AML-193 (cell line): ENCODE measurements at places on chromosomes 6 and 20.
A peak's percentile ranks its signal among the peaks of the same experiment; 100 is the strongest.

DNA sequence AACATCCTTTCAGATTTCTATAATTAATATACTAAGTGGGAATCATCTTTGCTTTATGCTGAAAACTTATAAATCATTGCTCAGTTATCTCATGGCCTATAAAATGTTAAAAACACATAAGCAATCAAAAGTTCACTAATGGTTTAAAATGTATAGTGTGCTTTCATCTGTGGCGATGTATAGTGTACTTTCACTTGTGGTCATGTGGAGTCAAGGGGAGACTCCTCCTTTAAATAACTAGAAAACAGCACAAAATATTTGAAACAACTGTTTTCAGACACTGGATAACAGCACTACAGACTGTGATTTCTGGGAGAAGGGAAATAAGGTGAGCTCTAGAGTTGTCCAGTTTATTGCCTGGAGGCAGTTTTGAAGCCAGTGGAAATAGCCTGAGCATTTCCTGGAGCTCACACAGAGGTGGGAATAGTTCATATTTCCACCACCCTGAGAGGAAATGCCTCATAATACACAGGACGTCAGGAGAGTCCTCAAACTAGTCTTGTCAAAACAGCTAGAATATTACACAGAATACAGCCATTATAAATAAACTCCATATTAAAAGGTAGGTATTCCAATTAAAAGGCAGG lies 89.4 kb downstream of the CEP162 start:
- no peak for DNase-seq

- DNase-seq, result no peak
Measured at GRCh38 chr6:132041706-132042105, 90.5 kb upstream of the CCN2 start.

- no peak for DNase-seq
Measured at GRCh38 chr6:33848484-33848883, 44.7 kb upstream of the MLN start.

DNA sequence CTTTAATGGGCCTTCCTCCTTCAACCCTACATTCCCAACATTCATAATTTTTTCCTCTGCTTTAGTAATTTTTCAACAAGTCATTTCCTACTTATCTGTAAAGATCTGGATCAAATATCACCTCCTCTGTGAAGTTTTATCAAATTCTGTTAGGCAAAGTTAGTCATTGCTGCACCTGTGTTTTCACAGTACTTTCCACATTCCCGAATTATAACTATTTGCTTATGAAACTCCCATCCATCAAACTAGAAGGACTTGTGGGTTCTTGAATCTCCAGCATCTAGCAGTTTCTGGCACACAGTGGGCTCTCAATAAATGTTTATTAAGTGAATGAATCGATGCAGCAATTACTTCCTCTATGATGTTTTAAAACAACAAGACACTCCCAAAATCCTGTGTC lies 257.6 kb downstream of the HDGFL1 start:
- DNase-seq, result no peak

DNA sequence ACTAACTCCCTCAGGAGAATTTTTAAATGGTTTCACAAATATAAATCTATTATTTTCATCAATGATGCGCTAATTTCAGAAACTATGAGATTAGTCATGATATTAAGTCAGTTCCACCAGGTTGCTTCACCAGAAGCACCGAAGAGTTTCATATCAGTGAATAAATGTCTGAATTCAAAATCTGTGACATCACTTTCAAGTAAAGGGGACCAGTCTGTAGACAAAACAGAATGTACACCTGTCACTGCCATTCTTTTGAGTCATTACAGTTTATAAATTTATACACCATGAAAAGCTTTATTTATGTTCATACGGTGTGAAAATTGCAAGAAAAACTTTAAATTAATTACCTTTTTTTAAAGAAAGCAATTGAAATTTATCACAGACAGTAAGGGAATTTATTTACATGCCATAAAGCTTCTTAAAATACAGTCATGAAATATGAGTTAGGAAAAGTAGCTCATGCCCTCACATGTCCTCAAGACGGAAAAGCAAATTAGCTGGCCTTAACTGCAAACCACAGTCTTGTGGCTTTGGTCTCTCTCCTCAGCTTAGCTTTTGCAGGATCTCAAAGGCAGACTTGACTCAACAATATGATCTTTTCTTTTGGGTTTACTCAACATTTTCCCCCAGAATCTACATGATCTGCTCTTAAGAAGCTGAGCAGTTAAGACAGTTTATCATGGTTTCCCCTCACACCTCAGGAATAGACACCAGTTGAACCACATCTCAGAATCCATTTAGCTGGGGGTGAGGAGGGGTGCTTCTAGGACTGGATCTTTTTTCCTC lies 177.7 kb upstream of the MCHR2 start:
- DNase-seq, result peak; percentile 20

- no peak for DNase-seq
Measured at GRCh38 chr20:37243937-37244571, 17.6 kb downstream of the GHRH start.

- no peak for DNase-seq
Measured at GRCh38 chr20:25499855-25500434, 85.4 kb downstream of the NINL start.

- DNase-seq, result no peak
Measured at GRCh38 chr20:45959956-45960630, 11.9 kb downstream of the ZNF335 start.

DNA sequence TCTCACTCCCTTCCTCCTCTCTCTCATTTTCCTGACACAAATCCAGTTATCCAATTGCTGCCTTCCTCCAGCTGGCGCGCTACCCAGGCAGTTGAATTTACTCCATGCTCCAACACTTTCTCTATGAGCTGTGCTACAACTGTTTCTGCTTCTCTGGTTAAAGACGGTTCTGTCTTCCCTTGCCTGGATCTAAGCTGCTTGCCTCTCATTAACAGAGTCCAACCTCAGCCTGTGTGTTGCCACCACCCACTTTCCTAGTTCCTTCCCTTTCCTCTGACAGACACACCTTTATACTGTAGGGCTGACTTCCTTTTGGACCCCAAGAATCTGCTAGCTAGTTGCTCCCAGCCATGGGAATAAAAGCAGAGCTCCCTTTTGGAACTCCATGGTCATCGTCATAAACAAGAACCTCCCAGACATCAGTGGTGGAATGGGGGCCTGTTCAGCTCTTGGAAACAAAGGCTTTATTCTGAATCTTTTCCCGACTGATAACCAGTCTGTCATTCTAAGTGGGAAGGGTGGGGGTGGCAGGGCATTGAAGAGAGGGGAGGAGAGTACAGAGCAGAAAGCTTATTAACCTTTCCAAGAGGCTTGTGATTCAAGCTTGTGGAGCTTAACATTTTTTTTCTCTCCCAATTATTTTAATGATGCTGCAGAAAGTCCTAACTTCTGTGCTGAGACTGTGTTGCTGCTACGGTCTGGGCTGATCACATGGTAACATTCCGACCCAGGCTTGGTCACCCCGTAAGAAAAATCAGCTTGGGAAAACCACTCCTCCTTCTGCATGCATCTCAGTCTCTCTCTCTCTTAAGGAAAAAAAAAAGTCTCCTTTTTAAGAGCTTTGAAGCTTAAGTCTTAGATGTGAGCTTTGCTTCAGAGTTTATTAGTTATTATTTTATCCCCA lies 31.3 kb upstream of the BMP2 start:
- DNase-seq, result no peak

- no peak for DNase-seq
Measured at GRCh38 chr6:92377137-92377536, 1042.2 kb downstream of the EPHA7 start.

DNA sequence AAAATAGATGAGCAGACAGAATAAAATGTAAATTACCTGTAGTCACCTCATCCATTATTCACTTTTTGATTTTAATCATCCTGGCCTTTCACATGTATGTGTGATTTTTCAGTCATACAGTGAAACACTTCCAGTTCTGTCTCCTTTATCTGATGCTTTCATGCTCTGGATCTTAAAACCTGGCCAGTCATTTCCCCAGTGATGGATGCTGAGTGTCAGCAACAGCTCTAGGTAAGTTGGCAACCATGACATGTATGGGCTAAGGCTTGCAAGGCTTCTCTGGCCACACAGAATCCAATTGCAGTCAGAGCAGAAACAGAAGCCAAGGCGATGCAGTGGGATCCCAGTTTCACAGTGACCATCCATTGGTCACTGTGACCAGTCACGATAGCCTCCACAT lies 35.8 kb downstream of the FBXO9 start:
- no peak for DNase-seq

DNA sequence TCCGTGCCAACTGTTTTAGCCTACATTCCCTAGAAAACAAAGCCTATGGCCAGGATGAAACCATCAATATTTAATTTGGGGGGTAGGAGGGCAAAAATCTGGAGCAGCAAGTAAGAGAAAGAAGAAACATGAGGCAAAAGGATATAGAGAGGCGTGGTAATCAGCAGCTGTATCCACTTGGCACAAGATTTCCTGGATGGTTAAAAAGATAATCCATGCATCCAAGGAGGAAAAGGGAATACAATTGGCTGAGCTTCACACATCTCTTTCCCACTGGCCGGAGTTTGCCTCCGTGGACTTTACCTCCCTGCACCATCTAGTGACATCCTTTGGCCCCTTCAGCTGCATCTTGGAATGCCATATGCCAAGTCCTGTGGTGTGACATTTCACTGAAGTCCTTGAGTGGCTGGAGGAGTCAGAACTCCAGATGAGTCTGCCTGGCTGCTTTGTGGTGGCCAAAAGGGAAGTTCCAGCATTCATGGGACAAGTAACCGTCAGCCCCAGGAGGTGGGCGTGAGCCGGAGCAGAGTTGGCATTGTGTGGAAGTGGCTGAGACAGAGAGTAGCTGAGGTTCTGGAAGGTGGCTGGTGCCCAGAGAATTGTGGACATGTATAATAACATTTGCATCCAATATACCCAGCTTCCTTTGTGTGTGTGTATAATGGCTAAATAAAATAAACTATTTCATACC lies 13.7 kb upstream of the TMX4 start:
- no peak for DNase-seq

- no peak for DNase-seq
Measured at GRCh38 chr20:61127311-61128039, 124.6 kb upstream of the CDH4 start.

GRCh38 chr6:160899671-160900430 lies 91.7 kb upstream of the MAP3K4 start:
- DNase-seq, result no peak
